Epithelial cell of proximal tubule (primary cell): ENCODE measurements at places on chromosomes 16 and 17.
A peak's percentile ranks its signal among the peaks of the same experiment; 100 is the strongest.

- DNase-seq = peak; percentile 87
These were observed 24.8 kb upstream of the SLC38A7 start for GRCh38 chr16:58709333-58709732.

DNA sequence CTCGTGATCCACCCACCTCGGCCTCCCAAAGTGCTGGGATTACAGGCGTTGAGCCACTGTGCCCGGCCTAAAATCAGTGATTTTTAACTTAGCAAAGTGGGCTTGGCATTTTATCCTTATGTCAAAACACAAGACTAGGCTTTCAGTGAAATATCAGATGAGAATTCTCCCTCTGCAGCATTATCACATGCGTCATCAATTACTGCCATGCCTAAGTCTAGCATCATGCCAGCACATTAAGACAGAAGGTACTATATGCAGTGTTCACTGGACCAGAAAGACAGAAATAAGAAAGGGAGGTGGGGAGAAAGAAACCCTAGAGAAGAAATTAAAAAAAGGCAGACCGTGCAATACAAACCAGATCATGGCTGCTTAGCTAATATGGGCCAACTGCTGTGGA is 29.8 kb downstream of the GPATCH8 start:
- DNase-seq = no peak

GRCh38 chr17:19647697-19648474 is 665 bp upstream of the ALDH3A2 start:
- no peak for DNase-seq

DNA sequence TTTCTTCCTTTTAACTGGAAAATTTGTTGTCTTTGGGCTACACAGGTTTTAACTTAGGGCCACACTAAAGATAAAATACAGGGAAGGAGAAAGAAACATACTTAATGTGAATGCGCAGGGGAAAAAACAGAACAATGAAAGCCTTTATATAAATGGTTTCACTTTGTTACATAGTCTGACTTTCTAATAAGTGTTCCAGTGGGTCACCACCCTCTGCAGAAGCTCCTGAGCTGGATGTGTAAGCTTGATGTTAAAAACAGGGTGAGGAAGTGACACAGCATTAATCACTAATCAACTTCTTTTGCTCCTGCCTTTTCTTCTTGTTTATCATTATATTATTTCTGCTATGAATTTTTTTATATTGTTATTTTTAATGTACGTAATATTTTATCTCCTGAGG is 445.6 kb upstream of the CA10 start:
- DNase-seq = no peak

GRCh38 chr16:57873218-57873617 is 70.9 kb upstream of the KIFC3 start:
- no peak for DNase-seq

GRCh38 chr17:13362341-13363122 is 239.2 kb downstream of the HS3ST3A1 start:
- no peak for DNase-seq

GRCh38 chr16:55283812-55284717 is 39.9 kb upstream of the IRX6 start:
- DNase-seq = no peak

DNA sequence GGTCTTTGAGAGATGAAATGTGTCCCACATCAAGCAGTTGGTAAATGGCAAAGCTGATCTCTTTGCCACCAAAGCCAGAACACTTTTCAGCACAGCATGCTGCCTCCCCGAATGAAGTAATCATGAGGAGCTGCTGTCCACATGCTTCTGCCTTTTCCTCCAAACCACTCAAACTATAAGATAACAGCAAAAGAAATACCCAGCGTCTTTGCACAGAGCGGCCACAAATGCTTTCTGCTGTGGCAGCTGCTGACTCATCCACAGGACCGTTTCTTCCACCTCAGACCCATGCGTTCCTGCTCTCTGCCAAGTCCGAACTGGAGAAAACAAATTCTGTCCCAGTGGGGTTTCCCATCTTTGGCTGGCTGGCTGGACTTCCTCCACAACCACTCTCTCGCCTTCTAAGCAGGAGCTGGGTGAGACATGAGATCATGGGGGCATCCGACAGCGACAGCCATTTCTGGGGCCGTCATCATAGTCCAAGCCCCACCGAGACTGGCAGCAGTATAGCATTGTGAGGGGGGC is 27.1 kb downstream of the TBC1D3B start:
- no peak for DNase-seq

- no peak for DNase-seq
These were observed 24.8 kb downstream of the MAP1LC3B start for GRCh38 chr16:87416826-87417527.

DNA sequence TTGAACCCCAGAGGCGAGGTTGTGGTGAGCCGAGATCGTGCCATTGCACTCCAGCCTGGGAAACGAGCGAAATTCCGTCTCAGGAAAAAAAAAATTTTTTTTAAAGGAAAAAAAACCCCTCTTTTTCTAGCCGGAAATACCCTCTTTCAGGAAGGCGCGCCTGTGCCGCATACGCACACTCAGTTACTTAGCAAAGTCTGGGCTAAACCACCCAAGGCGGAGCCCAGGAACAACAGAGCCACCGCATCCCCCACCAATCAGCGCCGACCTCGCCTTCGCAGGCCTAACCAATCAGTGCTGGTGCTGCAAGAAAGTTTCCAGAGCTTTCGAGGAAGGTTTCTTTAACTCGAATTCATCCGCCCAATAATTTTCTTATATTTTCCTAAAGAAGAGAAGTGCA is 510.4 kb downstream of the KCNJ18 start:
- DNase-seq = no peak

GRCh38 chr16:54027062-54027461 is 259.5 kb downstream of the IRX3 start:
- DNase-seq = no peak

DNA sequence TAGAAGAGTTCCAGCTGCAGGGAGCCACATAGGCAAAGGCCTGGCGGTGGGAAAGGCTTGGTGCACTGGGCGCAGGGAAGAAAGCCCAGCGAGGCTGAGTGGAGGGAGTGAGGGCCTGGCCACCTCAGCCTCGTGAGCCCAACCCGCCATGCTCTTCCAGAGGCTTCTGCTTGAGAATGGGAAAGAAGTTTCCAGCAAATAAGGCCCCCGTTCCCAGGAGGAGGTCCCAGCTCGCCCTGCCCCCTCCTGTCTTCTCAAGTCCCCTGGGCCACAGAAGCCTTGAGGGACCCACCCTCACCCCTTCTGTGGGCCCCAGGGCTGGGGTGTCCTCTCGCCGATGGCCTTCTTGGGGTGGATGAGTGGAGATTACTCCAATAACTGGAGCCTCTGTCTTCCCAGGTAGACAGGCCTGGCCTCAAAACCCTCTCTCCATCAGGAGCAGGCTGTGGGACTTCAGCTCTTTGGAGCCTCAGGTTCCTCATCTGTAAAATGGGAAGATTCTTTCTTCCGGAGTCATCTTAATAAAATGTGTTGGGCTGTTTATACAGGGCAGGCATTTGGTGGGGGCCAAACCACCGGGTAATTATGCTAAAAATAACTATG is 933 bp upstream of the SNN start:
- no peak for DNase-seq

- DNase-seq = no peak
These were observed 528 bp downstream of the PRSS27 start for GRCh38 chr16:2719328-2720063.

GRCh38 chr16:50876263-50876662 is 134.4 kb downstream of the CYLD start:
- DNase-seq = no peak

GRCh38 chr16:28604186-28604565 is 5.7 kb downstream of the SULT1A1 start:
- DNase-seq = no peak

GRCh38 chr17:14080847-14081251 is 11.5 kb downstream of the COX10 start:
- DNase-seq = no peak

GRCh38 chr16:66271074-66272060 is 95.1 kb upstream of the CDH5 start:
- no peak for DNase-seq

GRCh38 chr16:4393240-4393600 is 21.6 kb downstream of the VASN start:
- no peak for DNase-seq

GRCh38 chr16:88015806-88016140 is 64.5 kb downstream of the BANP start:
- DNase-seq = no peak

GRCh38 chr17:55660178-55660886 is 62.3 kb downstream of the TMEM100 start:
- no peak for DNase-seq

DNA sequence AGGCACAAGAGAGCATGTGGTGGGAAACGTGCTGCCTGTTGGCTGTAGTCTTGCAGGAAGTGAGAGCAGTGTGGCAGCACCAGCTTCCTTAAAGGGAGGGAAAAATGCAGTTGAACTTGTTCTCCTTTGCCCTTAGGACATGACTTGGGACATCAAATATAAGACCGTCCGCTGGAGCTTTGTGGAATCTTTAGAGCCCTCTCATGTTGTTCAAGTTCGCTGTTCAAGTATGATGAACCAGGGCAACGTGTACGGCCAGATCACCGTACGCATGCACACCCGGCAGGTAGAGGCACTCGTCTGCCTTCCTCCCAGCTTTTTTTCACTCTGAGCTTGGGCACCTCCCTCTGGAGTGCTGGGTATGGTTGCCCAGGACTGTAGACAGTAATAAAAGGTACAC is 23.3 kb downstream of the GPR179 start:
- no peak for DNase-seq

DNA sequence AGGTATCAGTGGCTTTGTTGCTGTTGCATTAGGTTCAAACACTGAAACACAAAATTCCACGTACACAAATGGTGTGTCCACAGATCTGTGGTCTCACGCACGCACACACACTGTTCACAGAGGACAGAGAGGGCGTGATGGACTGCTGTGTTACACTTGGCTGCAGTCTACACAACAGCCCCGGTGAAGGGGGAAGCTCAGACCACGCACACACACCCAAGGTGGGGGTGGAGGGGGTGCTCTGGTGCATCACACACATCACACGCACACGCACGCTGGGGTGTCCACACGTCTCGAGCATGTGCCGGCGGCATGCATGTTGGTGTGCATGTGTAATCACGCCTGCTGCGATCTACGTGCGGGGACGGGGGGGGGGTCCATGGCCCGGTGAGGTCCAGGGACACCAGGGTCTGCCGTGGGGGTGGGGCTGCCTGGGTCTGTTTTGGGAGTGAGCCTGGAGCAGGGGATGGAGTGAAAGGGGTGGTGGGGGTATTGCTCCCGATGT is 7.3 kb downstream of the HSD3B7 start:
- DNase-seq = no peak

DNA sequence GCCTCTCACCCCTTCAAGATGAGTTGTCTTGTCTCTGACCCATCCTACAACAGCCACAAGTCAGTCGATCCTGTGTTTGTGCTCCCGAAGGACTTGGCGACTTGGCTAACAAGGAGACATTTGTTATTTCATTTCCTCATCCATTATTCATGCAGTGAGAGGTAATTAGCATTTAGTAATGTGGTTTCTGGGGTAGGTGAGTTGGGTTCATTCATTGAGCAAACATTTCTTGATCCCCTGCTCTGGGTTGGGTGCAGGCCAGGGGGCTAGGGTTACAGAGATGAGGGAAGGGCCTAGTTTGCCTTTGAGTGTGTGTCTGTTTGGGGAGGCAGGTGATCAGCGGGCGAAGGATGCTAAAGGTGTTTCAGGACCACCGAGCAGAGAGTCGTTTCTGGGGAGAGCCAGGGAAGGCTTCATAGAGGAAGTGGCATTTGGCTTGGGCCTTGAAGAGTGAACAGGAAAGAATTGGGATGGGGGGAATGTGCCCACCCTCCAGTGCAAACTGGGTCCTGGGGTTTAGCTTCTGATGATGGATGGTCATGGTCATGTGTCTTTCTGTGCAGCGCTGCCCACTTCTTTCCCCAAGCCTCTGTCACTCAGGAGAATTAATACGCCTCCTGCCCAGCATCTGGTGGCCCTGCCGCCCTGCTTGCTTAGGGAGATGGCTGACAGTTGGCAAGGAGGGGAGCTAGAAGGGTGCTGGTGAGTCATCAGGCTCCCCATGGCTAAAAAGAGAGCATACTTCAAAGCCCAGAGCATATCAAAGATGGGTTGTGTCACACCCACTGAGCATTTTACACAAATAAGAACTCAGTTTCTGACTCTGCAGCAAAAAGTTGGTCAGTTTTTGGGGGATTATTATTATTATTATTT is 38.5 kb downstream of the MSI2 start:
- no peak for DNase-seq

DNA sequence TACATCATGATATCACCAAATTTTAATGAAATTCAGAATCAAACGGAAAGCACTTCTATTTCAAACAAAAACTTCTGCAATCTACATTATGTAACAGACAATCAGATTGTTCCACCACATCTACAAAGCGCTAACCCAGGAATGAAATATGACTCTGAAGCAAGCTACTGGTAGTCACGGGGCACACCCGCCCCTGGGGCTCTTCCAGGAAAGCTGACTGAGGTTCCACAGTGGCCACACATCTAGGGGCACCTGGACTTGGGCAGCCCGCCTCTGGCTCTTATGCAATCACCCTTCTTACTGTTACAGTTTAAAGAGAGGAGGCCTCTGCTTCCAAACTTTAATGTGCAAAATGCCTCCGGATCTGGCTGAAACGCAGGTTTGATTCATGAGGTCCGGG is 27.5 kb downstream of the ZCCHC14 start:
- DNase-seq = no peak

DNA sequence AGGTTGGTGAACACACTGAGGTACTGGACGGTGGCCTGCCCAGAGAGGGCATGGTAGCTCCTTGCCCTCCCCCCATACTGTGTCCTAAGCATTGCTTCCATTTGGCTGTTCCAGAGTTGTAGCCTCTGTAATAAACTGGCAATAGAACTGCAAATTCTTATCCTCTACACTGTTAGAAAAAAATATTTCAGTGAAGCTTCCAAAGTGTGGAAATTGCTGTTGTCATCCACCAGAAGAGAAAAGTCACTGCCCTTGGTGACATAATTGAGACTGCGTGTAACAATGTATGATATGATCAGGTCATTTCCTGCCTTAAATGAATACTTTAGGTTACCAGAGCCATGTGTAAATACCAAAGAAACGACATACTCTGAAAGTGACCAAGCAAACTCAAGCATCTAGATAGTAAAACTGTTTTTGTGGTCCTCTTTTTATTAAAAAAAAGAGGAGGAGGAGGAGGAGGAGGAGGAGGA is 65.9 kb downstream of the CEP95 start:
- DNase-seq = no peak

DNA sequence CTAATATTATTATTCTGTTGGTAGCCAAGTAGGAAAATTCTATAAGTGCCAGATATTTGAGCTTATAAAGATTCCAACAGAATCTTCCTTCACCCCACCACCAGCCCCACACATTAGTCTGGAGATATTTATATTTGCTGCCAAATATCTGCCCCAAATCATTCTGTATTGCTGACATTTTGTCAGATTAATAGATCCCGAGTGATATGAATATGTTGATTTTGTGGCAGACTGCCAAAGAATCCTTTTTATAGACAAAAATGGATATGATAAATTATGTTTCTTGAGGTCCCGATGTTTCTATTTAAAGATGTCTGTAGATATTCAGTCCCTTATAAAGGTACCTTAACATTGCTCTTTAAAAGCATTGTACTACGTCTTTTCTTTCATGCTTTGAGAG is 162.2 kb upstream of the KCNJ16 start:
- no peak for DNase-seq

GRCh38 chr16:67406111-67406971 is 9.9 kb downstream of the ZDHHC1 start:
- no peak for DNase-seq

GRCh38 chr17:77826132-77826873 is 132.2 kb upstream of the TNRC6C start:
- no peak for DNase-seq
